Activated CD8-positive, alpha-beta memory T cell treated with anti-CD3 and anti-CD28 coated beads for 1 hour (primary cell): ENCODE measurements at places on chromosomes 11 and 22.
A peak's percentile ranks its signal among the peaks of the same experiment; 100 is the strongest.

DNA sequence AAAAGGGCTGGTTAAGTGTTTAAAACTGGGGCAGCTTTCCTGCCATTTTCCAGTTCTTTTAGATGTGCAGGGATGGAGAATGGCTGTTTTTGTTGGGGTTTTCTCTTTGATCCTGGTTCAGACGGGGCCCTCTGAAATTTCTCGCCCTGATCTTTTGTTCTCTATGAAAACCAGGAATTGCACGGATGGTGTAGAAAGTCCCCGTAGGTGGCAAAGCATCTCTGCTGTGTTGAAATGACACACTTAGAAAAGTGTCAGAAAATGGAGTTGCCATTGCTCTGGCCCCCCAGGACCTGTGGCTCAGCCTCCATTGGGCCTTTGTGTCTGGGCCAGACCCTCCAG is 63.0 kb downstream of the PARVB start:
- no peak for DNase-seq

- no peak for DNase-seq
Observed at GRCh38 chr22:47340851-47341436, 578.5 kb downstream of the TBC1D22A start.

DNA sequence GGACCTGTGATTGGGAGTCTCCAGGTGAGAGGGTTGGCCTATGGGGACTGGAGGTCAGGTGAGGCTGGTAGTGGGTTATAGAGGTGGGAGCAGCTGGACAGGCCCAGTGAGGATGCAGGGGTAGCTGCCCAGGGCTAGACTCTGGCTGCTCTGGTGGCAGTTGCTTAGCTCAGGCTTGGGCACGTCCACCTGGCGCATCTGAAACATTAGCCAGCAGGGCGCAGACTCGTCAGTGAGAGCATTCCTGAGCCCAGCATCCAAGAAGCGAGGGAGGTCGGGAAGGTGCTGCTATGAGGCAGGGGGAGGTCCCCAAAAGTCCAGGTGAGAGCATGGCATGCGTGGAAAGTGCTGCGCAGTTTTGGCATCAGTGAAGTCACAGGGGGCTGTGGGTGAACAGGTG is 3.5 kb upstream of the GGT1 start:
- no peak for DNase-seq

DNA sequence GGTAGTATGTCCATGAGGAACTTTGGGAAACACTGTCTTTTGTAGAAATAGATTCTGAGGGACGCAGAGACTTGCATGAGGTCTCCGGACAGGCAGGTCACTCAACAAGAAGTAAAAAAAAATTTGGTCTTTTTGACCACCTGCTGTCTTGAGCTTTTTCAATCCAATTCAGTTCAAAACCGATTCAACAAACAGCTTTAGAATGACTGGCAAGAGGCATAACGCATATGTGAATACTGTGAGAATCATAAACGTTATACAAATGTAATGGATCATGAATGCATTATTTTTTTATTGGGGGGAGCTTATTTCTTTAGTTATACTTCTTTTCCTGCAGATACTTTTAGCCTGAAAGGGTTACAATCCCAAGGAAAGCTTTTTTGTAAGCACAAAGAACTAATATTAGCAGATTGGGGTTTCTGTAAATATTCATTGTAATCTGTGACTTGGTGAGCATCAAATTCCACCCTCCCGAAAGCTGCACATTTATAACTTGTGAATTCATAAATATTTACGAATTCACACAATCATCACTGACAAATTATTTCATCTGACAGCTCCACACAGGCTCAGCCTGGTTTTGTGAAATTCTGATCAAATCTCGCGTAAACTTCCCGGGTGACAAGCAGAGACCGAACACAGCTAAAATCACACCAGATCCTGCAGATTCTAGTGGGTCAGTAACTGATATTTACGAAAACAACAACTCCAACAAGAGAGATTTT is 507.7 kb downstream of the MN1 start:
- no peak for DNase-seq

GRCh38 chr22:23850136-23850611 is 7.5 kb upstream of the SLC2A11 start:
- no peak for DNase-seq

DNA sequence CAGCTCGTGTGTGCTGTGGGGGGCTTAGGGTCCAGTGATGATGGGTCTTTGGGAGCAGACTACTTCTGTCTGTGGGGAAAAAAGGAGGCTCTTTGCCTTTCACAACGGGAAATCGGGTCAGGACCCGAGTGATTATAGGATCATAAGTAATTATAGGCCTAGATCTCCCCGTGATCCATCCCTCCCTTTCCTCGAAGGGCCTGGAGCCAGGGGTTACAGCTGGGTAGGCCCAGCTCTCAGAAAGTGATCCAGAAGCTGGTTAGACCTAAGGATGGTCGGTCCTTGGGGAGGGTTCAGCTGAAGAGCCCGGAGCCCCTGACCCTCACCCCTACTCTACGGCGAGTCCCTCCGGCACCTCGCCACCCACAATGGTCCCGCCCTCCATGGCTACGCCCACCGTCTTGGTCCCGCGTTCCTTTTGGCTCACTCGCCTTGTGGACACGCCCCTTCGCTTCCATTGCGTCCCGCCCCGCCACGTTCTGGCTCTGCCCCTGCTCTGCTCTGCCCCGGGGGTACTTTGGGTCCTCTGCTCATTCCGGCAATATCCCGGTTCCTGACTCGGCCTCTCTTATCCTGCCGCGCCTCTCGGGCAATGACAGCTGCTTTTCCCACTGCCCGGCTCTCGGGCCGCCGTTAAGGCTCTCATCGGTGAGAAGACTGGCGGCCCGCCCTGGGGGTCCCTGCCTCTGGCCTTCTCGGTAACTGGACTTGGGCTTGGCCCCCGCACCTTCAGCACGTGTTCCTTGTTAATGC is 5.0 kb downstream of the IGSF22 start:
- DNase-seq: peak; percentile 72
